Astrocyte of the hippocampus (primary cell): ENCODE measurements at places on chromosomes 1 and 21.

DNA sequence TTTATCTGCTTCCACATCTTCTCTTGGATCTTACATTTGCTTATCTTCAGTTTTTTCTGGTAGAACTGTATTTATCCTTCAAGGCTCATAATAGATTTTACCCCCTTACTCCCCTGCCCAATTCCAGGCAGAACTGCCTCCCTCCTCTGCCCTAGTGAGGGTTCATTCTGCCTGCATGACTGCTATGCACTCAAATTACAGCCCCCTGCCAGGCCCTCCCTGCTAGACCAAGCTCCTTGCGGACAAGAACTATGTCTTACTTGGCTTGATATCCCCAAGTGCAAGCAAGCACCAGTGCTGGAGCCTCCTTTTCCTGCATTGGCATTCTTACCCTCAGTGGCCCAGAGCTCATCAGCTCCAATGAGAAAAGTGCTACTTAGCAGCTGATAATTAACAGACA is 18.1 kb downstream of the MAPKAPK2 start:
- DNase-seq, result no peak

- no peak for DNase-seq
Observed at GRCh38 chr1:117059334-117059677, 820 bp upstream of the TTF2 start.

GRCh38 chr21:43613755-43614638 is 45.3 kb downstream of the HSF2BP start:
- DNase-seq, result no peak

- peak; percentile 44 for DNase-seq
Observed at GRCh38 chr1:115456441-115456961, 118.5 kb upstream of the NGF start.
